Immature natural killer cell (primary cell): ENCODE measurements at places on chromosomes 2 and 18. TPM values are rescaled to one million over a fixed set of nuclear protein-coding genes. Genes with fewer than 3 reads are reported as not detected.

DNA sequence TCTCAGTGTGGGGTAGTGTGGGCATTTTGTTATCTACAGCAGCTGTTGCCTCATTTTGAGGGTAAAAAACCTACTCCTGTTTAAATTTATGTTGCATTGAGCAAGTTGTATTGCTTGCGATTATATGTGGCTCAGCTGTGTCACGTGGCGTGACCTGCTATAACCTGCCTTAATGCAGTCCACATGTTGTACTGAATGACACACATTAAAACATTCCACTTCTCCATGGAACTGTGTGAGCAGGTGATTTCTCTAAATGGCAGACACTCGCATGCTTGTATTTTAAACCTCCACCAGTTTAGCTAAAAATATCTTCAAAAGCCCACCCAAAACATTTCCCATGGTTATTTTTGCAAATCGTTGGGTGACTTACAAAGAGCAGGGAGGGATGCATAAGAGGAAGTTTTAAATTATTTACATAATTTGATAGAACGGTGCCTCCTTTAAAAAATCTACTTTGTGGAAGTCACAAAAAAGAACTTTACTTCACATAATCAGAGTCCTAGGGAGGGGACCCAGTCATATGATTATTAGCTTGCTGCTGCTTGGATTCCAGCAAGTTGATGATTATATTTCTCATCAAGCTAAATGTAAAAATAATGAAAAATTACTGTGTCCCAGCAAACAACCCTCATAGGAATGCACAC, 163.3 kb upstream of the ZEB2 start:
- H3K4me3 ChIP-seq = no peak overlapping the region
- H3K27ac ChIP-seq = no peak overlapping the region
- no peak for DNase-seq
- H3K36me3 ChIP-seq = no peaks in the 10 kb centered on the region
- H3K27me3 ChIP-seq = no peaks in the 10 kb centered on the region

Gene LYPD6
- not detected for polyA plus RNA-seq

GRCh38 chr18:32730068-32730467, 42.8 kb downstream of the KLHL14 start:
- no peak for DNase-seq
- H3K4me3 ChIP-seq = peak overlapping the region; percentile 58
- H3K4me1 ChIP-seq = peaks cover 12% of the 10 kb centered on the region
- H3K27ac ChIP-seq = no peak overlapping the region

DNA sequence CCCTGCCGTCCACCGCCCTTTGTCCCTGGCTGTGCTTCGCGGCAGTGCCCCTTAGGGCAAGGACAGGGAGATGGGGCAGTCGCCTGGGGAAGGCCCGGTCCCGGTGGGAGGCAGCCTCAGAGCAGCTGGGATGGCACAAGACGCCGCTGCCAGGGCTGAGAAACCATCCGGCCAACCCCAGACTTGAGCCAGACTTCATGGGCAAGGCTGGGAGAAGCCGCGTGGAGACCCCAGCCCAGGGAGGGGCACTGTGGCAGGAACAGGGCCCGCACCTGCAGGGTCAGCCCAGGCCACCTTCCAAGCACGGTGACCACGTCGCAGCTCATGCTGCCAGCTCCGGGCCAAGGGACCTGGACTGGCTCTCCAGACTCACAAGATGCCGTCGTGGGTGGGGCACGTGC, 84.0 kb downstream of the NFATC1 start:
- no peak overlapping the region for H3K4me3 ChIP-seq
- no peak overlapping the region for H3K27ac ChIP-seq
- H3K27me3 ChIP-seq = no peaks in the 10 kb centered on the region

- H3K27me3 ChIP-seq = no peaks in the 10 kb centered on the region
- no peaks in the 10 kb centered on the region for H3K36me3 ChIP-seq
- no peaks in the 10 kb centered on the region for H3K4me1 ChIP-seq
- H3K27ac ChIP-seq = no peak overlapping the region
- no peak for DNase-seq
- H3K4me3 ChIP-seq = no peak overlapping the region
Observed at GRCh38 chr2:5453220-5454050, 238.7 kb upstream of the SOX11 start.
